ENCODE measurements at places on chromosomes 6 and 20.

DNA sequence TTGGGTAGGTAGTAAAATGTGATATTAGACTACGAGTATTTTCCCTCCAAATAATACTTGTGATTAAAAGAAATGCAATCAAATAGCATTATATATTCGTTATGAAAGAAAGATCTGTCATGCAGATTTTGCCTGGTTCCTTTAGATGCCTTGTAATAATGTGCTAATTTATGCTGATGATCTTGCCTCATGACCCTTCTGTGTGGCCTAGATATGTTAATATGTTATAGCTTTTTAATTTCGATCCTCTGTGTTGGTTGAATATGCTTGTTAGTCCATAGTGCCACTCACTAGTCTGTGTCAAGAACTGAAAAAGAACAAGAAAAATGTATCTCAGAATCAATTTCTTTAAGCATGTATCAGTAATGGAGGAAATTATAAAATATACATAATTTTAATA, 31.9 kb downstream of the CDKAL1 start:
- no peak for DNase-seq

DNA sequence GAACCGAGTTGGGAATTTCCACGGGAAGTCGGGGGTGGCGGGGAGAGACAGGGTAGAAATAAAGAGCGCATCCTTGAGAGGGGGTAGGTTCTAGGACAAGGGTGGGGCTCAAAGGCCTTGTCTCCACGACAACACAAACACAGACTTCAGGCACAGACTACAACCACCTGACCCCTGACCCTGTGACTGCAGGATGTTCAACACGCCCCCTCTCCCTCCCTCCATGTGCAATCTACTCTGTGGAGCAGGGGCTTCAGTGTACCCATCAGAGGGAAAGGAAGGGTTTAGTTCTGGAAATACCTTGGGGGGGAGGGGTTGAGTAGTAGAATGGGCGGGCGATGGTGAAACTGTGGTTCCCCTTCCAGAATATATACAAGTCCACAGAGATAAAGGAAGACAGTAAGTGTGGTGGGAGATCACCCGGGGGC, 651 bp upstream of the TAPBP start:
- no peak for DNase-seq

DNA sequence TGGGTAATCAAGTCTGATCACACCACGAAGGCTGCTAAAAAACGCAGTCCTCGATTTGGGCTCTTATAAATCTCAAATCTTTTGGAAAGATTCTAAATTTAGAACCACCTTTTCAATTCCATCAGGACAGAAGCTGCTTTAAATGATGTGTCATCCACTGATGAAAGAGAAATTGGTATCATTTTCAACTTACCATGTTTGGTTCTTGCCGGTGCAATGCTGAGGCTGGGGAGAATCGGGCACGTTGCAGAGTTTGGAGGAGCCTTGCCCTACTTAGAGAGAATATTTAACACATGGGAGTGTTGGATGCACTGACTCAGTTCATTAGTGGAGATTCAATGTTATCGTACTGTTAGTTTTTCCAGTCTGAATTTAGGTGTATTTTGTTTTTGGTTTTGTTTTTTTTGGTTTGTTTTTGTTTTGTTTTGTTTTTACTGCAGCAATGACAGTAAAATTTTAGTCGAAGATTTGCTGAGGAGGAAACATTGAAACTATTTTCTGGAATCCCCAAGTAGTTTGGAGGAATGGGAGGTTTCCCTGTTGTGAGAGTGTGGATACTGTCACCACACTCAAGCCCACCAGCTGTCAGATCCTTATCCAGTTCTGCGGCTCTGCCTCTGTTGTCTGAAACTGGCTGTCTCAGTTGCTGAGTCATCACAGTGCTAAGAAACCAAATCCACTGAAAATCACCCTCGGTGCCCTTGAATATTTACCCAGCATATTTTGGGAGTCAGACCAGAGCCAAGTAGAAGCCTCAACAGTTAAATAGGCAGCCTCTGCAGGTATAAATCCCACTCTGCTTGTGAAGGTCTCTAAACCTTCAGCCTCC, 497.0 kb downstream of the BTBD3 start:
- peak; percentile 49 for DNase-seq

DNA sequence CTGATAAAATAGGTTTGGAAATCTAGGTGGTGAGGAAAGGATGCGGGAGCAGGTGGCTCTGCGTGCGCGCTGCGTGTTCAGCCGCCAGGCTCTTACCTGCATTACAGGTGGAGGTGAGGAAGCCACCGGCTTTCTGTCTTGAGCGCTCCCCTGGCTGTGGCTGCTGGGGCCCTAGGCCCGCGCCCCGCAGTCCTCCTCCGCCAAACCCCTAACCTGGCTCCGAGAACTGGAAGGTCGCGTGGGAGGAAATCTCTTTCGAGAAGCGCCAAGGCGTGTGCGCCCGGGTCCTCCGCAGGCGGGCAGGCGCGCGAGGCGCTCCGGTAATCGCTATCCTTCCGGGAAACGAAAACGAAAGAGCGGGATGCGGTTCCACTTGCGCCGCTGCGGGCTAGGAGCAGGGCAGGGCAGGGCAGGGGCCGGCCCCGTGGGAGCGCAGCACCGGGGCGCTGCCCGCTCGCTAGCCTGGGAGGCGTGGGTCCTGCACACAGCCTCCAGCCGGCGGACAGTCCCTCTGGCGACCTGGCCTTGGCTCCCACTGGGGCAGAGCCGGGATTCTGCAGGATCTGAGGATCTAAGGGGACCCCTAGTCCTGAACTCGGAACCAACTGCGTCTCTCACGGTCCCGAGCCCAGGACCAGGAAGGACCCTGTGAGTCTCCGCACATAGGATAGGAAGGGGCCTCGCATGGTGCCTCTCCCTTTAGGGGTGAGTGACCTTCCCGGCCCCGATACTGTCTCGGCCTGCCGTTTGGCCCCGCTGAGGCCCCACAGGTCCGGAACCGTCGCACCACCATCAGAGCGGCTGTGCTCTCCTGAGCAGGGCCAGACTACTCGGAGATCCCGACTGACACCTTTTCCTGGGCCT, at the start of gene ETV7:
Gene ETV7, minus strand, starts transcription at position 230 of the 864 bp plus-strand sequence. Its CDS starts 128 bp downstream, at position 102.
- no peak for DNase-seq

- DNase-seq: peak; percentile 74
These were observed 63.6 kb downstream of the GTF2H5 start for GRCh38 chr6:158231551-158232315.

GRCh38 chr6:71460933-71461332, 172.3 kb downstream of the OGFRL1 start:
- DNase-seq: no peak

GRCh38 chr6:75815756-75816155, 66.7 kb downstream of the MYO6 start:
- DNase-seq: no peak

GRCh38 chr20:35552914-35553313, 11.0 kb downstream of the ERGIC3 start:
- DNase-seq: no peak

DNA sequence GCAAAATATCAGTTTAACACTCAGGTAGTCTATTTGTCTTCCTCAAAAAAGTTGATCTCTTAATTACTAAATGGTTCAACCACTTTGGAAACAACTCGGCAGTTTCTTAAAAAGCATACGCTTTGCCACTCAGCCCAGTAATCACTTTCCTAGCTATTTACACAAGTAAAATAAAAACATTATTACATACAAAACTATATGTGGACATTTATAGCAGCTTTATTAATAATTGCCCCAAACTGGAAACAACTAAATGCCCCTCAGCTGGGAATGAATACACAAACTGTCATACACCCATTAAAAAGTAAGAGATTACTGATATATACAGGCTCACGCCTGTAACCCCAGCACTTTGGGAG, 7.4 kb downstream of the EEF1A1 start:
- DNase-seq: no peak

GRCh38 chr6:34138914-34139510, 6.9 kb downstream of the GRM4 start:
- no peak for DNase-seq

- DNase-seq: no peak
These were observed 85.7 kb downstream of the NFATC2 start for GRCh38 chr20:51456511-51457509.

DNA sequence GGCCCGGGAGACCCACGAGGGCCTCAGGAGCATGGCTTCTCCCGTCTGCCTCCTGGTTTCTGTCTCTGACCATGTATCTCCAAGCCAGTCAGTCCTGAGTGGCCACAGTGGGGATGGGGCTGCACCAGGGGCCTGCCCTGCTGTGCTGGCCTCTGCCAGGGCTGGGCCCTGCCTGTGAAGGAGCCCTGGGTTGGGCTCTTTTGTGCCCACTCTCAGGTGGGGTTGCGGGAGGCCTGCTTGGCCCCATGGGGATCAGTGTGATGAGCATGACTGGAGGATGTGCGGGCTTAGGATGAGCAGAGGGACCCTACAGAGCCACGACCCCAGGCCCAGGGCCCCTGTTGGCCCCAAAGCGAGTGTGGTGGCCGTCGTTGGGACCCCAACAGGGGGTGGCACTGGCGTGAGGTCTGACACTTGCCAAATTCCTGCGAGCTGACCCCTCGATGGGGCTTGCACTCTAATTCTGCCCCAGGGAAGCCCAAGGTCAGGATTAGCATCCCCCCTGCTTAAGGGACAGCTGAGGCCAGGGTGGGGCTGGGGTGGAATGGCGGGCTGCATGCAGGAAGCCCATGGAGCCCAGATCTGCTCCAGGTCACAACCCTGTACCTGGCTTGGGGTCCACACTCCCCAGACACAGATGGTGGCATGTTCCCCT, 90.0 kb upstream of the BHLHE23 start:
- DNase-seq: no peak

DNA sequence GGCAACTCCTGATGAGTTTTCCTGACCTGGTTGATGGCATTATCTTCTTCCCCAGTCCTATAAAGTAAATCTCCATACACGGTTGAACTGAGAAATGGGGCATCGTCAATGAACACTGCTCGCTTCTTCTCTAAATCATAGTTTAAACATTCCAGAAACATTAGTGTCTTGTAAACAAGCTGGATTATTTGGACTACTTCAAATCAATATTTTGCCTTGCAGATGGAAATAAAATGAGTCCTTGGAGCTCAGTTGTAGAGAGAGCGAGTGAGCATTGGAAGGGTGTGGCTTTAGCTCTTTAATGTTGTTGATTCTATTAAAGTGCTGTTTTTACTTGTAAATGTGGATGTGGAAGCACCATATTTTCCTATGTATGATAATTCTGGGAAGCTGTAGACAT, 18.4 kb downstream of the C6orf89 start:
- DNase-seq: no peak

GRCh38 chr6:152176268-152176667, 368.8 kb downstream of the ESR1 start:
- DNase-seq: no peak

DNA sequence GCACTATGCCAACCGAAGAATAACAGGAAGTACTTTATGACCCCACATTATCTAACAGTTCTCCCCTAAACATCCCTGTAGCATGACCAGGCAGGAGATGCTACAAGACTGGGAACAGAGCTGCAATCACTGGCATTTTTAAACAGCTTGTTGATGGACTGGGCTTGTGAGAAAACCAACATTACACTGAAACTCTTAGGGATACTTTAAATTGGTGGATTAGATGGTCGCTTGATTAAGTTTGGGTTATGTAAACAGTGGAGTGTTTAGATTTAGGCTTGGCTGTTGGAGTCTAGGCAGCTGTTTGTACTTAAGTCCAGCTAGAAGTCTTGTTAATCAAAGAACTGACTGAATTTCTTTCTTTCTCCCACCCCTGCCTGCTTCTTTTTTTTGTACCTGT, 234.1 kb upstream of the BMP2 start:
- DNase-seq: no peak

GRCh38 chr6:25173951-25174474, 105.2 kb upstream of the CARMIL1 start:
- no peak for DNase-seq

GRCh38 chr6:13710552-13711323, 897 bp downstream of the RANBP9 start:
- peak; percentile 12 for DNase-seq

DNA sequence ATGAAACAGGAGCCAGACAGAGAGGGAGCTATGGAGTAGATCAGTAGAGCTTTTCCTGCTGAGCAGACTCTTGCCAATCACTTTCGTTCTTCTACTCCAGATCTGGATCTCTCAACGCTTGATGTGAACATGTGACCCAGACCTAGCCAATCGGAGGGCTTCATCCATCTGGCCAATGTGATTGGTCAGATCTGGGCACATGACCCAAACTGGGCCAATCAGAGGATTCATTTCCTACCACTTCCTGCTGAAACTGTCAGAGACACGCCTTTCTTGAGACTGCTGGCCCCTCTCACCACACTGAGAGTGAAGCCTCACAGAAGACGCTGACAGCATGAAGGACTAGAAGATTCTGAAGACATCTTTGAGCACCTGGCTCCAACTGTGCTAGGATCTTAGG, 44.2 kb upstream of the ZMYND8 start:
- no peak for DNase-seq

DNA sequence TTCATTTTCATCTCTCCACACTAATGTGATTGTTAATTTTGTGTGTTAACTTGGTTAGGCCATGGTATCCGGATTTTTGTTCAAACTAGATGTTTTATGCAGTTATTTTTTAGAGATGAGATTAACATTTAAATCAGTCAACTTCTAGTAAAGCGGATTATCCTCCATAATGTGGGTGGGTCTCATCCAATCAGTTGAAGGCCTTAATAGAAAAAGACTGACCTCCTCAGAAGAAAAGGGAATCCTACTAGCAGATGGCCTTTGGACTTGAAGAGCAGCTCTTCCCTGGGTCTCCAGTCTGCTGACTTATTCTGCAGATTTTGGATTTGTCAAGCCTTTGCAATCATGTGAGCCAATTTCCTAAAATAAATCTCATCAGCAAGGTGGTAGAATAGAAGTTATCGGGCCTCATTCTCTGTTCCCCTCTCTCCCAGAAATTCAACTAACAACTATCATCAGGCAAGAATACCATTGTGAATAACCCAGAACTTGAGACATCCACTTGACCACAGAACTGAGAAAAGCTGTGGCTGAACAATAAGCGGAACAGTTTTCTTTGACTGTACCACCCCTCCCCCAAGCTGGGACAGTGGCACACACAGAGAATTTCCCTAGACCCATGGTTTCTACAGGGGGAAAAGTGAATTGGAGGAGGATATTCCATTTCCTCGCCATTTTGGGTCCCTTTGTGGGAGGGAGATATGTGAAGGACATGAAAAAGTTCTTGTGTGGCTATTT, 323.0 kb downstream of the UTRN start:
- DNase-seq: no peak

GRCh38 chr6:24126586-24127192, 674 bp downstream of the NRSN1 start:
- no peak for DNase-seq

DNA sequence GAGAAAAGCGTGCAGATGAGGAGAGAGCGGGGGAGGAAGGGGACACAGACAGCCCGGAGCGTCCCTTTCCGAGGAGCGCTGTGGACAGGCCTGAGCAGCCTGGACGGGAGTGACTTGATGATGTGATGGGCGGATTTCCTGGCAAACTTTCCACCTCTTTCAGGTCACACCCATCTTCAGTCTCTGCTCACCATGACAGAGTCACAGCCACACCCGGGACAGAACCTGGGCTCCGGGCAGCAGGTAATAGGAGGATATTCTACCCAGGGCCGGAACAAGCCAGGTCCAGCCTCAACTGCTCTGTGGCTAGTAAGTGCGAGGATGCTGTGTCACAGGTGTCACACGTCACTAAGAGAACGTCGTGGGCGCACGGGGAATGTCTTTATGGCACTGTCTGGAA, 84.3 kb downstream of the THBS2 start:
- no peak for DNase-seq

GRCh38 chr6:122007339-122007738, 392.1 kb upstream of the HSF2 start:
- no peak for DNase-seq

Measured in NCI-H2171 (cell line).